ENCODE measurements at places on chromosomes 1 and 21.
A peak's percentile ranks its signal among the peaks of the same experiment; 100 is the strongest.

GRCh38 chr1:229689904-229690303 is 63.9 kb downstream of the URB2 start:
- no peak for DNase-seq

- DNase-seq = no peak
Measured at GRCh38 chr21:42411197-42411869, 7.6 kb downstream of the UBASH3A start.

- DNase-seq = no peak
Measured at GRCh38 chr1:15696956-15697521, 12.9 kb downstream of the PLEKHM2 start.

DNA sequence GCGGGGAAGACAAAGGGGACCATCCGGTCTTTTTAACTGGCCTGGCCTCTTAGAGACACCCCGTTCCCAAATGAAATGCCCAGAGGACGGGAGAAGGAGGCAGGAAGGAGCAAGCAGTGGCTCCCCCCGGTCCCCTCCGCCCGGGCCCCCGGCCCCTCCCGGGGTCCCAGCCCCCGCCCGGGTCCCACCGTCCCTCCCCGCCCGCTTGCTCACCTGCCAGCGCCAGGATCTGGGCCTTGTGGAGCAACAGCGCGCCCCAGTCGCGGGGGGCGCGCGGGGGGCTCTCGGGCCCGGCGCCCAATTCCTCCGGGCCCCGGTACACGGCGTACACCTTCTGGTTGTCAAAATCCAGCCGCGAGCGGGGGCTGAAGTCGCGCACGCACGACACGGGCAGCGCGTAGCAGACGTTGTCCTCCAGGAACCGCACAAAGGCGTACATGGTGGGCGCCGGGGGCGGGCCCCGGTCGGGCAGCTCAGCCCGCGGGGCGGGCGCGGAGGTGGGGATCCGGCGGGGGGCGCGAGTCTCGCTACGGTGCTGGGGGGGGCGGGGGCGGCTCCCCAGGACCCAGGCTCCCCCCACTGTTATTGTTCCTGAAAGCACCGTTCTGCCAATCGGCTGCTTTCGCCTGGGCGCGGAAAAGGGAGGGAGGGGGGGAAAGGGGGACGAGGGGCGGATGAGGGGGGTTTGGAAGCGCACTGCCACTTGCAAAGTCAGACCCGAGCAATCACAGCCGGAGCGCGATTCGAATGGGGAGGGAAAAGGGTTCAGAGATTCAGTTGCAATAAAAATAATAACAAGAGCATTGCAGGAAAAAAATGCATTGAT is at the start of gene BEND5:
BEND5 (minus strand) TSS at position 499 of the 826 bp plus-strand sequence; CDS start at position 439, 60 bp downstream.
- no peak for DNase-seq

DNA sequence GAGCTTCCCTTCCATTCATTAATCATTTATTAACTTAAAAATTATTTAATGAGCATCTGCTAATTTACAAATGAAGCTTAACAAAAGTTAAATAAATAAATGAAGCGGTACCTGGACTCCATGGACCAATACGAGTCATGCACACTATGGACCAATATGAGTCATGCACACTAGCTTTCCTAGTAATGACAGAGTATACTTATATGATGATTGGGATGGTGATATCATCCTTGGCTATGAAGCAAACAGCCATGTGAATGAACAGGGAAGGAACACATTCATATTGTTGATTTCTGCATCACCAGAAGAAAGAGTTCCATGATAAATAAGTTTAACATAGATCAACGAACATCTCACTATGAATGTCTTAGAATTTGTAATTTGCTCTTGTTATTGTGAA is 109.9 kb downstream of the SPAG17 start:
- no peak for DNase-seq

DNA sequence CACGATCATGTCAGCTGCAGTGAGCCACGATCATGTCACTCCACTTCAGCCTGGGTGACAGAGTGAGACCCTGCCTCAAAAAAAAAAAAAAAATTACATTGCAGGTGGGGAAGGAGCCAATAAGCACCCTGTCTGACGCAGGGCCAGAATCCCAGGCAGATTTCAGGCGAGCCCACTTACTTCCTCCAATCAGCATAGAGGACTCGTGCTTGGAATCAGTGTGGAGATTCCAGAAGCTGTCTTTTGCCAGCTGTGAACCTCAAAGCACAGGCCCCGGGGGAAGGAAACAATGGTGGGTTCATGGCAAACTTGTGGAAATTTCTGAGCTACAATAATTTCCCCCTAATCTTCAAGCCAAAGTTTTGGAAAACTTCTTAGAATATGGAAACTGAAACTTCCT is 178.2 kb upstream of the ZNF644 start:
- DNase-seq = no peak

DNA sequence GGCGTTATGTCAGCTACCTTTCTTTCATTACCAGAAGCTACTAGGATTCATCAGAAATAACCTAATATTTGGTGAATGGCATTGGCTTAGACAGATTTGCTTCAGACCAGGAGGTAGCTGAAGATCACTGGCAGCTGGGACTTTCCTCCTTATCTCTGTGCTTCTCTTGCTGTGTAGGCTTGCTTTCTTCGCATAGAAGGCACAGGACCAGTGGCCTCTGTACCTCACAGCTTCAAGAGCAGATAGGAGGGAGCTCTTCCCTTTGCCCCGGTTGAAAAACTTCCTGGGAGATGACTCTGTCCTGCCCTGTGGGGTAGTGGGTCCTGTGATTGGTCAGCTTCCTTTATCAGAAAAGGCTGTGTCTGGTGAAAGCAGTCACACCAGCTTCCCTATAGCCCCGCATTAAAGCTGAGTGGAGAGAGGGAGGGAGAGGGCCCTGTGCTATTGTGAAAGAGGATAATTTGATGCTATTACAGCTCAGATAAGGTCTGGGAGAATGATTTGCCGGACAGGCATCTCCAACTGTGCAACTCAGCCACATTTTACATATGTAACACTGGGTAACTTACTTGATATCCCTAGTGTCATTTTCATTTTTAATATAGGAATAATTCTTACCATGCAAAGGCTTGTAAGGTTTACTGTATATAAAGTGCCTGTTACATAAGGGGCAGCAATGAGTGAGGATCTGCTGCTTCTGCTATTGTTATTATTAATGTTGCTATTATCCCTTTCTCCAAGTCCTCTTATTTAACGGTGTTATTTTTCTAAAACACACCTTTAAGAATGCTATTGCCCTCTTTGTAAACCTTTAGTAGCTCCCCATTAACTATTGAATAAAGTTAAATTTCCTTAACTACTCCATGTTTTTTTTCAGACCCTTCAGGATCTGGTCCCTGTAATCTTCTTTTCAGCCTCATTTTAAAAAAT is 31.6 kb downstream of the OSBPL9 start:
- DNase-seq = no peak

- DNase-seq = no peak
Measured at GRCh38 chr1:53286955-53287354, 40.9 kb downstream of the LRP8 start.

- no peak for DNase-seq
Measured at GRCh38 chr1:43830802-43831201, 102.8 kb upstream of the ARTN start.

DNA sequence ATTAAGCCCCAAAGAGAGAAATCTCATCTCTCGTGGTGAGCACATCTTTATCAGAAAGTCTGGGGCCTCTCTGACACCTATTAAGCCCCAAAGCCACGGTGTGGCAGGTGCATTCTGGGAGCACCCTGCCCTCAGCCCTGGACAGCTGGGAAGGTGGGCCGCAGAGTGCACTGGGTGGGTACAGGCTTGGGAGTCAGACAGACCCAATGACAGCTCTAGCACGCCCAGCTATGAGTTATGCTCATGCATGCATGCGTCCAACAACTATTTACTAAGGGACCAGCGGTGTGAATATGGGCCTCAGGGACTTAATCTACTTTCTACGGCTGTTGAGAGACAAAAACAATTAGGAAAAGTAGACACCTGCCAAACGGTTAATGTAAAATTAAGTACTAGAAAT is 46.6 kb downstream of the SLC66A1 start:
- no peak for DNase-seq

GRCh38 chr21:41766883-41767605 is at the start of gene RIPK4:
TSS of gene RIPK4 (minus strand) at chr21:41767052. CDS start at chr21:41767041, 11 bp downstream.
- DNase-seq = peak; percentile 27

DNA sequence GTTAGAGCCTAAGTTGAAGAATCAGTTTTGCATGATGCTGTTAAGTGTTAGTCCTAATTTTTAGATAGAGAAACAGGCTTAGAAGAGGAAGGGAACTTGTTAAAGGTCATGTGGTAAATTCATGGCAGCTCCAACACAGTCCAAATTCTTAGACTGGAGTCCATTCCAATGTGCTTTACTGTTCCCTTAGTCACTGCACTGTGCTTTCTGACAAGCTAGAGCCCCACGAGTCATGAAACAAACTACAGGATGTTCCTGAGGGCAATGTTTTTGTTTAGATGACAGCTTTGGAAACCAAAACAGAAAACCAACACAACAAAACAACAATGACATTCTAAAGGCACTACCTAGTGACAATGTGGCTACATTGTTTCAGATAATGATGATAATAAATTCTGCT is 23.1 kb upstream of the RGS4 start:
- DNase-seq = peak; percentile 3

DNA sequence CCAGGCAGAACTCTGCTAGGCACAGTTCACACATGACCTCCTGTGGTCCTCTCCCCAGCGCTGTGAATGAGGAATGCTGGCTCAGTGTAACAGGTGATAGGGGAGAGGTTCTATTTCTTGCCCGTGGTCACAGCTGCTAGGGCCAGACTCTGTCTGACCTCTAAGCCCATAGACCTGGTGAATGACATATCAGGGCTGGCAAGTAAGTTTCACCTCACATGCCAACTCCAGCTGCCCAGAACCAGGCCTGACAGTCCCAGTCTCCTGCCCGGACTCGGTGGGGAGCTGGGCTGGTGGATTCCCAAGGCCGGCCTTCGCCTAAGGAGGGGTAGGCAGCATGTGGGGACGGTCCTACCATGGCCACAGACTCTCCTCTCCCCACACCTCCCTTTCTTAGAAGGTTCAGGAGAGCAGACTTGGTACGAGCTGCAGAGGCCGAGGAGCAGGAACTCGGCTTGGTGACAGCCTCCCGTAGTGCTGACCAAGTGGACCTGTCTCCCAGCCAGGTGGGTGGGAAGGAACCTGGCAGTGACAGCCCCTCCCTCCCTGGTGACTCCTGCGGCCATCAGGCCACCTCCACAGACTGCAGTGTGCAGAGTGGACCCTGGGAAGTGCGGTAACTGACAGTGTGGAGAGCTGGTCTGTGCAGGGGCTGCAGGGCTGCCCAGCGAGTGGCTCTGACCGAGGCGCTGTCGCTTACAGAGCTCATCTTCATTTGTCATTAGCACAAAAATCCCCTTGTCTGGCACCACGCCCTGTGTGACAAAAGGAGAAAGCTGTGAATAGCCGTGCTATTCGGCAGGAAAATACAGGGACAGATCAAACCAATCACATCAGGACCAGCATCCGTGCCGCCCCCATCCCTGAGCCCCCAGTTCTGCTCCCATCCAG is 74.6 kb downstream of the SCCPDH start:
- DNase-seq = no peak

GRCh38 chr1:204171751-204172178 is 5.6 kb upstream of the REN start:
- DNase-seq = peak; percentile 56

- no peak for DNase-seq
Measured at GRCh38 chr21:25811186-25811585, 76.4 kb downstream of the GABPA start.

GRCh38 chr1:204723131-204723787 is 37.7 kb upstream of the LRRN2 start:
- no peak for DNase-seq

DNA sequence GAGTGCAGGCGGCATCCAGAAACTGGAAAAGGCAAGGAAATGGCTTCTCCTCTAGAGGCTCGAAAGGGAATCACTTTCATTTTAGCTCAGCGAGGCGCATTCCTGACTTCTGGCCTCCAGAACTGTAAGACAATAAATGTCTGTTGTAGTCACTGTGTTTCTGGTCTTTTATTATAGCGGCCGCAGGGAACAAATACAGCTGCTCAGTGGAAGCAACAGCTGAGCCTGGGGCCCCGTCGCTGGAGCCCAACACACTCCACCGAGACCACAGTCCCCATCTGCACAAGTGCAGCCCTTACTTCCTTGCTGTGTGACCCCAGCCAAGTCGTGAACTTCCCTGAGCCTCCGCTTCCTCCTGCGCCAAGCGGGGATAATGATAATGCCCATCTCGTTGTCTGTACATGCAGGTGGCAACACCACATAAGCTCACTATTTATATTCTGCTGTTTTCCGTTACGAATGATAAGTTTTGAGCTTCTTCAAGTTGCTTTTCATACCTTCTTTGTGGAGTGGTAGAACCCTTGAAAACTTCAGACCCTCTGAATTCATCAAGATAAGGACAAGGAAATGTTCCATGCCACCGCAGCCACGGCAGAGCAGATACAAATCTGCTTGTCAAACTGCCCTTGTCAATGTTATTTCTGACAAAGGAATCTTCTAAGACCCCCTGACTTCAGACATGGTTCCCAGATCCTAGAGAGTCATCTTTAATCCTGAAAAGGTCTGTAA is 3.2 kb upstream of the LAPTM5 start:
- DNase-seq = no peak

GRCh38 chr1:76219366-76219818 is 144.8 kb downstream of the ST6GALNAC3 start:
- no peak for DNase-seq

GRCh38 chr1:173213665-173214064 is 6.5 kb upstream of the TNFSF4 start:
- no peak for DNase-seq

DNA sequence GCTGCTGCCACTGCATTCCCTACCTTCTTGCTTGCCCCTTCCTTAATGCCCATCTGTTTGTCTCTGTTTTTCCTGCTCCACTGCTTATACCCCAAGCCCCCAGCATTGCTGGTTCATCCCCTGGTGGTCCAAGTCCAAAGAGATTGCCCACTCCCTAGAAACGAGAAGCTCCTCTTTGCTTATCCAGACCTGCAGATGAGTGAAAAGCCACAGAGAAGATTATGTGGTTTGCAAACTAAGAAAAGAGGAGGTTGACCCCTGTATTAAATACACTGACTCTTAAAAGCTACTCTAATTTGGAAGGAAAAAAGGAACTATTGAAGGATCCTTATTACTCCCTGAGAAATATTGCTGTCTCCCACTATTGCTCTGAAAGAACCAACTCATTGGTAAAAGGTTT is 146.8 kb upstream of the RAB4A start:
- no peak for DNase-seq

DNA sequence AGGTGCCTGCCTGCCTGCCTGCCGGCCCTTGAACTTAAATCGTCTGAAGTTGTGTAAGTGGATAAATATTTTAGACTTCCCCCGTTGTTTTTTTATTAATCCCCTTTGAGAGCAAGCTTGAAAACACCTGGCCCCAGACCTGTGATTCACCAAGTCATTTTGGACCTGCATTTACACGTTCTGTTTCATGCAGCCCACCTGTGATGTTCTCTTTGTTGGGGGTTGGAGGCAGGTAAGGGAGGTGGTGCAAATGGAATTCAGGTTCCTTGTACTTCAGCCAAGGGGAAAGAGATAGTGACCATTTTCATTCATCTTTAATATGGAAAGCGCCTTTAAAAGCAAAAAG is 1.2 kb downstream of the SLC37A1 start:
- DNase-seq = no peak

- DNase-seq = peak; percentile 12
Measured at GRCh38 chr21:39867198-39867650, at the start of gene PCP4. TSS of gene PCP4 (plus strand) at chr21:39867438. CDS start at chr21:39867502, 64 bp downstream.

All from SW 1271 (cell line).